ENCODE measurements at places on chromosomes 5 and 9.

DNA sequence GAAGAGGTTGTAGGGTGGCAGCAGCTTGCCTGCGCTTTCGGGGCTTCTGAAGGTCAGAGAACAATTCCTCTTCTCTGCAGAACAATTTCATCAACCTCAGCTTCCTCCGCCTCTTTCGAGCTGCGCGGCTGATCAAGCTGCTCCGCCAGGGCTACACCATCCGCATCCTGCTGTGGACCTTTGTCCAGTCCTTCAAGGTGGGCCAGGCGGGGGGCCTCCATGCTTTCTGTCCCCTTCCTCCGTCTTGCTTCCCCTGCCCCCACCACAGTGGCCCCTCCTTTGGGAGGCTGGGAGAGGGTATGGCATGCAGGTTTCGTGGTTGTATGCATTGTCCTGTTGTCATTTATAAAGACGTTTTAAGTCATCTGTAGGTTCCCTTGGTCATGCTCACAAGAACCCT, 195.8 kb downstream of the CACNA1B start:
- no peaks in the 10 kb centered on the region for H3K27me3 ChIP-seq
- no peak overlapping the region for H3K4me3 ChIP-seq
- H3K36me3 ChIP-seq, result no peaks in the 10 kb centered on the region

DNA sequence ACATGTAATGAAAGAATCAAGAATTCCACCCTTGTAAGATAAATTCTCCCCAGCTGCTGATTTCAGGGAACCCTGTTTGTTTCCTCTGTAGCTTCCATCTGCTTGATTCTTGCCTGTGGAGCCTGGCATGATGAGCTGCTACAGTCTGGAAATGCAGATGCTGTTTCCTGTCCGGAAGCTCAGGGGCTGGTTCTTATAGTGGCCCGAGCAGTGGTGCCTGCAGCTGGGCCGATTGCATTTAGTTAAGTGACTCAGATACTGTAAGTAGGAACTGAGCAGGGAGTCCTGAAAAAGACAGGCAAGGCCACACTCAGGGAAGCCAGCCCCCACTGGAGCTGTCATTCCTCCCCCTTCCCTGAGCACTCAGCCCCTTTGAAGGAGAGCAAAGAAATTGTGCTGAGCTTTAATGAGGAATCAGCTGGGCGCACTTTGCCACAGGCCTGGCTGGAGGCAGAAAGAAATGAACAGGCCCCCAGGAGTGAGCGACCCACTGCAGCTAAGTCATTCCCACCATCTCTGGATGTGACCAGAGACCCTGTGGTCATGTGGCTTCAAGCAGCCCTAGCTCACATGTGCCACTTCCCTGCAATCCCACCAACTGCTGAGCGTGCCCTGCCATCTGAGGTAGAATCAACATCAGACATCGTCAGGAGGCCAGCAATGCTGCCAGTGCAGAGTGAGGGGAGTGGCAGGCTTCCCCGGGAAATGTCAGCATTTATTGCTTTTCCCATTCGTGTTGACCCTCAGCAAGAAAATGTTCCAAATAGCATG, 206.0 kb upstream of the WWC1 start:
- DNase-seq, result no peak
- no peak overlapping the region for H3K4me3 ChIP-seq
- no peaks in the 10 kb centered on the region for H3K36me3 ChIP-seq
- H3K27me3 ChIP-seq, result no peaks in the 10 kb centered on the region
- H3K27ac ChIP-seq, result no peak overlapping the region
- peaks cover 17% of the 10 kb centered on the region for H3K4me1 ChIP-seq

GRCh38 chr9:126501383-126502331, 112.1 kb upstream of the LMX1B start:
- DNase-seq, result no peak
- no peaks in the 10 kb centered on the region for H3K4me1 ChIP-seq
- H3K27ac ChIP-seq, result no peak overlapping the region

DNA sequence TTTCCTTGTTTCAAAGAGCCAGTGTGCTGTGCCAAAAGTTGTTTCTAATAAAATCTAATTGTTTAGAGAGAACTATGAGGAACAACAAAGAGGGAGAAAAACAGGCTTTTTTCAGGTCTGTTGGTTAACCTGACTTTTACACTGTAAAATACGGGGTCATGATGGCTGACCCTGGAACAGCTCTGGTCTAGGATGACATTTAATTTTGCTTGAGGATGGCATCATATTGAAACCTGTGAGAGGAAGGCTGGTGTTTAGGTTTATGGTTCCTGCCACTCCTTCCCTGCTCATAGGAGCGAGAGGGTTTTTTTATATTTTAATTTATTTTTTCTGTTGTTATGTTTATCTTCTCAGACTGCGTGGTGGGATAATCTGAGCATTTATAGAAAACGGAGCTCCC, 327.6 kb downstream of the KDM4C start:
- DNase-seq, result no peak
- H3K27me3 ChIP-seq, result no peaks in the 10 kb centered on the region
- peaks cover 6% of the 10 kb centered on the region for H3K4me1 ChIP-seq
- H3K36me3 ChIP-seq, result no peaks in the 10 kb centered on the region

GRCh38 chr5:71862507-71863060, 143.5 kb downstream of the CARTPT start:
- H3K27me3 ChIP-seq, result no peaks in the 10 kb centered on the region
- H3K4me3 ChIP-seq, result no peak overlapping the region
- peaks cover 4% of the 10 kb centered on the region for H3K4me1 ChIP-seq
- no peaks in the 10 kb centered on the region for H3K36me3 ChIP-seq
- no peak for DNase-seq

DNA sequence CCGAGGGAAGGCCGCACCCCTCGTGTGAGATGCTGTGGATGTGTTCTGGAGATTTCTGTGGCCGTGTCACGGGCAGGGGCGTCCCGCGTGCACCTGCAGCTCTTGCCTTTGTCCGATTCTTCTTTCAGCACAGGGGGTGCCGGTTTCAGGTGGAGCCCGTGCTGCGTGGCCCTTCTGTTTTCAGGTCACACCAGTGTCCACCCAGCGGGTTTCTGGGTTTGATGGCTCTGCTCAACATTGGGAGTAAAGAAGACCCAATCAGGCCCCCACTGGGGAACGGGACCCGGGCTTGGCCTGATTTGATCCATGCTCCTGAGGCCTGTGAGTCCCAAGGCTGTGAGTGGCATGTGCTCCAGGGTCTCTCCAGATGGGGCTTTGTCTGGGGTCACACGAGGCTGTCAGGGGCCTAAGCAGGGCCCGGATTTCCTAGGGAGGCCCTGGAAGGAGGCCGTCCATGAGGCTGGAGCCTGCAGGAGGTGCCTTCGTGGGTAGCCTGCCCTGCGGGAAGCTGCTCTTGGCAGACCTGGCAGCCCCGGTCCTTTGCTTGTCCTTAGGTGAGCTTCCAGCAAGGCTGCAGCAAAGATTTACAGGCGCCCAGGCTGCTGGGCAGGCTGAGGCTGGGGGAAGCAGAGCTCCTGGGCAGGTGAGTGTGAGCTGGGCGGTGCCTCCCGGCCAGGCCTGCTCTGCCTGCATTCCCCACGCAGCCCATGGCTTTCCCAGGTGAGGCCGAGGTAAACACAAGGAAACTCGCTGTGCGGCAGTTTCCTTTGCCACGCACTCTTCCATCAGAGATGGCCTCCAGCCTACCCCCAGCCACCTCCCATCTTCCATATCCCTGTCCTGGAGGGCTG, 12.8 kb downstream of the MRPL36 start:
- peaks cover 13% of the 10 kb centered on the region for H3K4me1 ChIP-seq
- no peaks in the 10 kb centered on the region for H3K36me3 ChIP-seq
- no peaks in the 10 kb centered on the region for H3K27me3 ChIP-seq

DNA sequence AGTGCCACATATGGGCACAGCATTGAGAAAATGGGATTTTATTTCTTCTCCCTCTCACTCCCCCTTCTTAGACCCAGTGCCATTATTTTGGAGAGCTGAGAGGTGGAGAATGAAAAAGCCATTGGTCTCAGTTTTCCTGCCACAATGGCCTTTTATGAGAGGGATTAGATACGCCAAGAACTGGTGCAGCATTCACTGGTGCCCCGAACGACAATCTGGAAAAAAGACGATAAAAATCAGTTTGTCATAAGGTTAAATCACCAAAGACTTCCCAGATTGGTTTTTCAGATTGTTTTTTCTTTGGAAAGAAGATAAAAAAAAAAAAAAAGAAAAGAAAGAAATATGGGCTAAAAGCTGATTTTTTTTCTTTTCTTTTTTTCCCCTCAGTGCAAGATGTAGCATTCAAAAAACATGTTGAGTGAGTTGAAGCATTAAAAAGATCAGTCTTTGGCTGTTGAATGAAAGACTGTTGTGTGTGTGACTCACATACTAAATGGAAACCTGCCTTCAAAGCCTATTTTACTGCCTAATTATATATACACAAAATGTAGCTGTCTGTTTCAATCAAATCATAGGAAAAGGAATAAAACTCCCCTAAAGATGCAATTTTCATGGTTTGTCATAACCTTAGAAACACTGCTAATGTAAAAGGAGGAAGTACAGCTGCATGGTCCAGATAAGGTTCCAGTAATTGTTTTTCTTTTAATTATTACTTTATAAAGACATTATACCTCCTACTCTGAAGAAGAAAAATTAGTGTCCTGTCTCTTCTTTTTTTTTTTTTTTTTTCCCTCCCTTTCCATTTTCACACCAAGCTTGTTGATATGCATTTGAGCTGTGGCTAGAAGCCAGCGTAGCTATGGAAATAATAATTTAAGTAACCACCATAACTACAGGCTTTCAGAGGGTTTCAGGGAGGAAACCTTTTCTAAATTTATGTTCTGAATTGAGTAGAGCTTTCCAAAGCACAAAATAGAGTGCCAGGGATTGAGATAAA, 27.2 kb upstream of the ZNF608 start:
- no peaks in the 10 kb centered on the region for H3K36me3 ChIP-seq
- H3K4me3 ChIP-seq, result peak overlapping the region; percentile 16
- H3K27ac ChIP-seq, result peak overlapping the region; percentile 59
- no peaks in the 10 kb centered on the region for H3K27me3 ChIP-seq
- peaks cover 38% of the 10 kb centered on the region for H3K4me1 ChIP-seq

GRCh38 chr9:69899491-69899890, 78.9 kb downstream of the CFAP95 start:
- no peaks in the 10 kb centered on the region for H3K36me3 ChIP-seq
- DNase-seq, result no peak
- H3K4me1 ChIP-seq, result peaks cover 7% of the 10 kb centered on the region
- H3K27me3 ChIP-seq, result no peaks in the 10 kb centered on the region
- no peak overlapping the region for H3K4me3 ChIP-seq

- no peak overlapping the region for H3K27ac ChIP-seq
- H3K27me3 ChIP-seq, result peaks cover 6% of the 10 kb centered on the region
- peaks cover 7% of the 10 kb centered on the region for H3K4me1 ChIP-seq
- no peak overlapping the region for H3K4me3 ChIP-seq
Observed at GRCh38 chr5:175471628-175472027, 6.7 kb upstream of the SFXN1 start.

GRCh38 chr5:176697934-176698538, 50.8 kb downstream of the TSPAN17 start:
- H3K4me3 ChIP-seq, result no peak overlapping the region
- H3K27ac ChIP-seq, result peak overlapping the region; percentile 53
- DNase-seq, result peak; percentile 82
- H3K27me3 ChIP-seq, result no peaks in the 10 kb centered on the region
- peaks cover 50% of the 10 kb centered on the region for H3K4me1 ChIP-seq
- no peaks in the 10 kb centered on the region for H3K36me3 ChIP-seq

DNA sequence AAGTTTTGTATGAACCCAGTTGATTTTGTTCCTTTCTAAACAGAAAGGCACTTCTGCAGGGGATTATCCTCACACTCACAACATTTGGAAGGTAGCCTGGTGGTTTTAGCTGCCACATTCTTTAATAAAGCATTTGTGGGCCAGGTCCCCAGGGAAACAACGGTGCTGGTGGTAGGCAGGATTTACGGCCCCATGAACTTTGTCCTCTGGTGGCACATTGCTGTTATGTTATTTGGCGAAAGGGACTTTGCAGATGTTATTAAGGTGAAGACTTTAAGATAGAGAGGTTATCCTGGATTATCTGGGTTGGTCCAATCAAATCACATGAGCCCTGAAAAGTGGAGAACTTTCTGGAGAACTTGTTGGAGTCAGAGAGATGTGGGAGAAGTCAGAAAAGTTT, 86.3 kb upstream of the C9orf72 start:
- no peak overlapping the region for H3K4me3 ChIP-seq
- no peaks in the 10 kb centered on the region for H3K36me3 ChIP-seq
- no peak for DNase-seq

DNA sequence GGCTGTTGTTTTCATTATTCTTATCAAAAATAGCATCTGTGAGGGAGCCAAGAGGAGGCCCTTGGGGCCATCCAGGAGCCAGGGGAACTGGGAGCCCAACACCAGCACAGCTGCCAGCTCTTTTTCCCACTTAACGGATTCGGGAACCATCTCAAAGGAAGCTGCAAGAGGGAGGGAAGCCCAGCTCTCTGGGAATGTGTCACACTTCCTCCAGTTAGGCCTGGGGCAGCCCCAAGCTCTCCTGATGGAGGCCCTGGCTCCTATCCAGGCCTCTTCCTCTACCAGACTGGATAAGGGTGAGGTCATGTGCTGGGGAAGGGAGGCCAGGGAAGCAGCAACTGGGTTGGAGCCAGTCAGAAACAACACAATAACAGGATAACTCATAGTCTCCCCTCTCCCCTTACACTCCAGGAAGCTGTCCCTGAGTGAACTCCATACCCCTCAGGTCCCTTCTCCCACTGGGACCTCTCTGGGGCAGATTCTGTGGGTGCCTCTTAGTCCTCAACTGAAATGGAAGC, 12.7 kb downstream of the CSF2 start:
- H3K4me1 ChIP-seq, result no peaks in the 10 kb centered on the region
- no peak for DNase-seq
- no peak overlapping the region for H3K4me3 ChIP-seq

- no peaks in the 10 kb centered on the region for H3K27me3 ChIP-seq
- H3K4me3 ChIP-seq, result no peak overlapping the region
Observed at GRCh38 chr5:57410374-57411320, 72.0 kb downstream of the ACTBL2 start.

- no peaks in the 10 kb centered on the region for H3K36me3 ChIP-seq
- peak; percentile 96 for DNase-seq
- H3K4me3 ChIP-seq, result peak within 1 kb of the TSS; percentile 73
- H3K27me3 ChIP-seq, result peaks cover 23% of the 10 kb centered on the region
Observed at GRCh38 chr9:134641173-134641989, at the start of gene COL5A1. TSS of gene COL5A1 (plus strand) at chr9:134641803. CDS start at chr9:134642188, 385 bp downstream.

GRCh38 chr5:146690880-146691355, 174.9 kb upstream of the GPR151 start:
- no peak overlapping the region for H3K27ac ChIP-seq
- H3K4me3 ChIP-seq, result no peak overlapping the region
- no peak for DNase-seq
- H3K36me3 ChIP-seq, result peaks cover 5% of the 10 kb centered on the region
- no peaks in the 10 kb centered on the region for H3K4me1 ChIP-seq
- H3K27me3 ChIP-seq, result no peaks in the 10 kb centered on the region

DNA sequence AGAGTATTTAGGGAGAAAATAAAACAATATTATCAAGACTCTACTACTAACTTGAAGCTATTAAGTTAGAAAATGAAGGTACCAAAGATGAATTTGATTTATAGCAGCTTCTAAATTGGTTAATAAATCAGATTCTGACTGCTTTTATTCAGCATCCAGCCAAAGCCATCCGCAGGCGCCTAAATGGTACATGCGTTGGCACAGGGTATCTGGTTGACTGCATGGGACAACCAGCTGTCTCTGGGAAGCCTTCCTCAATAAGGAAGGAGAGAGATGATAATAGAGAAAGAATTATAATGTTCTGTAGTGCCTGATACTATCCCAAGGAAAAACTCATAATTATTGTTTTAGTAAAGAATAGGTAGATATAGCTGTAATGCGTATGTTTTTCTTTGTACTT, 9.1 kb upstream of the TRPM3 start:
- peaks cover 14% of the 10 kb centered on the region for H3K36me3 ChIP-seq
- H3K4me1 ChIP-seq, result peaks cover 30% of the 10 kb centered on the region
- no peak overlapping the region for H3K4me3 ChIP-seq
- H3K27ac ChIP-seq, result no peak overlapping the region
- no peaks in the 10 kb centered on the region for H3K27me3 ChIP-seq

All from neural progenitor cell (in vitro differentiated cells).